ENCODE measurements at places on chromosomes 16 and 17.

DNA sequence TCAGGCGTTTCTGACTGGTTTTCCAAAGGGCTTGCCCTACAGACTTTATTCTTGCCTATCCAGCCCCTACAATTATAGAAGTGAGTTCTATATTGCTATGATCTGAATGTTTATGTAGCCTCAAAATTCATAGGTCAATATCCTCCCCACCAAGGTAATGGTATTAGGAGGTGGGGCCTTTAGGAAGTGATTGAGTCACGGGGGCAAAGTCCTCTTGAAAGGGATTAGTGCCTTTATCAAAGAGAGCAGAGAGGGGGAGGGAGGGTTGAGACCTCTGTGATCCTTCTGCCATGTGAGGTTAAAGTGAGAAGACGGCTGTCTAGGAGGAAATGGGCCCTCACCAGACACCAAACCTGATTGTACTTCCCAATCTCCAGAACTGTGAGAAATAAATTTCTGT, 931 bp upstream of the CPHXL start:
- no peak for DNase-seq

DNA sequence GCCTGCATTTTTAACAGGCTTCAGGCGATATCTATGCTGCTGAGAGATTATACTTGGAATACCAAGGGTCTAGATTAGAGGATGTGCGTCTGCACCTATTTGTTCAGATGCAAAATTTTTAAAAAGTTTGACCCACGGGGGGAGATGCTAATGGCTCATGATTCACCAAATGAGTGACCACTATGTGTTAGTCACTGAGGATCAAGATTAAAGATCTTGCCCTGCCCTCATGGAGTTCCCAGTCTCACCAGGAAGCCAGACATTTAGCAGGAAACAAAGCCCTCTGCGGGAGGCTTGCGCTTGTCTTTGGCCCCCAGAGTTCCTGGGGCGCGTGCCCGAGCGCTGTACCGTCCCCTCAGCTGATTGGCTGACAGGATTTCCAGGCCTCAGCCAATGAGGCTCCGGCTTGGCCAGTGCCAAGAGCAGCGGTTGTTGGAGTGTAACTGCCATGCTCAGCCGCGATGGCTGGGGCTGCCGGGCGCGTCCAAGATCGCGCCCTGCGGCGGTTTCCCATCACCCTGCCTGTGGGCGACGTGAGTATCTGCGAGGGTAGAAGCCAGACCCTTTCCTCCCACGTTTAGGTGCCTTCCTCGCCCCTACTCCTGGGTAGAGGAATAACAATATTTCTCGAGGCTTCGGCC, 4.5 kb upstream of the DDX19B start:
- no peak for DNase-seq

DNA sequence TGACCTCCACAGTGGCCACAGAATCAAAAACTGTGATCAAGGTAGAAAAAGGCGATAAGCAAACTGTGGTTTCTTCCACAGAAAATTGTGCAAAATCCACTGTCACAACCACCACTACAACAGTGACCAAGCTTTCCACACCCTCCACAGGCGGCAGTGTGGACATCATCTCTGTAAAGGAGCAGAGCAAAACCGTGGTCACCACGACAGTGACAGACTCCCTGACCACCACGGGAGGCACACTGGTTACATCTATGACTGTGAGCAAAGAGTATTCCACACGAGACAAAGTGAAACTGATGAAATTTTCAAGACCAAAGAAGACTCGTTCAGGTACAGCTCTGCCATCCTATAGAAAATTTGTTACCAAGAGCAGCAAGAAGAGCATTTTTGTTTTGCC, 83.6 kb downstream of the C17orf58 start:
- DNase-seq = no peak

DNA sequence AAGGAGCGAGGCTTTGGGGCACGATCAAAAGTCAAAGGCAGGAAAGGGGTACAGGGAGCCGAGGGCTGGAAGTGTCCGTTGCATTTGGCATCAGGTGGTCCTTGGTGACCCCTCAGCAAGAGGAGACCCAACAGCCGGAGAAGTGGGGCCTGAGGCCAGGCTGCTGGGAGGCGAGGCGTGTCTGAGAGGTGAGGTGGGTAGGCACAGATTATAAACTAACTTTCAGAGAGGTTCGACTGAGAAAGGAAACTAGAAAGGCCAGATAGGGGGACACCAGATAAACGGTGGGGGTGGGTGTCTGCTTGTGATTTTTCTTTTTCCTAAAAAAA, 3.6 kb downstream of the PECAM1 start:
- DNase-seq = no peak

DNA sequence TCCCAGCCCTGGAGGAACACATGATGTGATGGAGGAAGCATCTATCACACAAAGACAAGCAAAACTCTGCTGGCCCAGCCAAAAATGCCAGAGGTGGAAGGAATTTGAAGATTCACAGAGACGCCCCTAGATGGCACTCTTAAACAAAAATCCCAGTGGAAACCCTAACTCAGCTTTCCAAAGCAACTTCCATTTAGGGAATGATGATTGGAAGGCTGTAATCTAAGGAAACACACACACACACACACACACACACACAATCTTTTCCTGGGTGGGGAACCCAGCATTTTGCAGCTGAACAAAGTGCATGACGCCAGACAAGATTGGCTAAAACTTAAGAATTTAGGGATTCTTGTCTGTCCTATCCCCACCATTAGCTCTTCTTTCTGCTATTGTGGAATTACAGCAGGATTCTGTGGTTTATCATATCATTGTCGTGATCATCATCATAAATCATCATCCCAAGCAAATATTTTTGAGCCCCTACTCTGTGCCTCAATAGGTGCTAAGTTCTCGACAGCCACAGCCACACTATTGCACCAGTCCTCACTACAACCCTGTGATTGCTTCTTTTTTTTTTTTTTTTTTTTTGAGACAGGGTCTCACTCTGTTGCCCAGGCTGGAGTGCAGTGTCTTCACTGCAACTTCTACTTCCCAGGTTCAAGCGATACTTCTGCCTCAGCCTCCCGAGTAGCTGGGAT, 1.6 kb upstream of the LDAF1 start:
- DNase-seq = peak; percentile 40

GRCh38 chr16:15575293-15576049, 67.5 kb downstream of the MARF1 start:
- DNase-seq = no peak

DNA sequence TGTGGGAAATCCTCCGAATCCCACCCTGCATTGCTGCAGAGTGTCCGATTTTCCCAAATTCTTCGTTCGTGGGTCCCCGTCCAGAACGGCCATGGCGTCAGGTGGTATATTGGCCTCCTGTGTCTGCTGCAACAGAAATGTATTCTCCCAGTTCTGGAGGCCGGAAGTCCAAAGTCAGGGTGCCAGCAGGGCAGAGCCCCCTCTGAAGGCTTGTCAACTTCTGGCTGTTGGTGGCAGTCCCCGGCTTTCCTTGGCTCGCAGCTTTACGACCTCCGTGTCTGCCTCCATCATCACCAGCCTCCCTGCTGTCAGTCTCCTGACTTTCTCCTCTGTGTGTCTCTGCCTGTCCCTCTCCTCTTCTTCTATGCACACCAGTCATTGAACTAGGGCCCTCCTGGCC, 142.1 kb upstream of the FOXF1 start:
- no peak for DNase-seq

DNA sequence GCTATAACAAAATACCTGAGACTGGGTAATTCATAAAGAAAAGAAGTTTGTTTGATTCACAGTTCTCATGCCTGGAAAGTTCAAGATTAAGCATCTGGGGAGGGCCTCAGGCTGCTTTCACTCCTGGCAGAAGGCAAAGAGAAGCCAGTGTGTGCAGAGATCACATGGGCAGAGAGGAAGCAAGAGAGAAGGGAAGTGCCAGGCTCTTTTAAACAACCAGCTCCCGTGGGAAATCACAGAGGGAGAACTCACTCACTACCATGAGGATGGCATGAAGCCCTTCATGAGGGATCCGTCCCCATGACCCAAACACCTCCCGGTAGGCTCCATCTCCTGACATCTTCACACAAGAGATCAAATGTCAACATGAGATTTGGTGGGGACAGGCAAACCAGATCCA, 501.6 kb downstream of the MAF start:
- DNase-seq = no peak

DNA sequence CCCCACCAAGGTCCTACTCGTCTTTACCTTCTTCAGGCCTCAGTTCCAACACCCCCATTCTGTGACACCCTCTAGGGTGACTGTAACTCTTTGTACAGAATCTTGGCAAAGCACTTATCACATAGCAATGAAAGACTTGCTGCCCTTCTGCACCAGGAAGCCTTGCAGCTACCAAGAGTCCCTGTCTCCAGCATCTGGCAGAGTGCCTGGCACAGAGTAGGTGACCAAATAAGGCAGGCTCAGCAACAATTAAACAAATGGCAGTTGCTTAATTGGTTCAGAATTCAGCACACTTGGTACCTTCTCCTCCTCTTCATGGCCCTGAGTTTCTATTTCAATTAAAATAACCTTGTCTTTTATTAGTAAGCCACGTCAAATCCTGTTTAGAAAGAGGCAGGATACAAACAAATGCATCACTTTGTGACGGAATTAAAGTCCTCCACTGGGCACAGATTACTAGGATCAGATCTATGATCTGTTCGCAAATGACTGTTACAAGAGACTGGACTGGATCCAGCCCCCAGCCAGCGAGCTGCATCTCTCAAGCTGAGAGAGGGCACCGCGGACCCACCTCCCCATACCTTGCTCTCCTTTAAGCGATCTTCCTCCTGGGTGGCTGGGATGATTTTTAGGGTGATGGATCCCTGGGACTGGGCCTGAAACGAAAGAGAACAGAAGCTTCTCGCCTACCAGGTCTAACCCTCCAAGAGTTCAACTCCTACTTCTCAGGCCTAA, 9.4 kb downstream of the MPP3 start:
- no peak for DNase-seq

GRCh38 chr17:75508931-75509361, 6.4 kb downstream of the CASKIN2 start:
- DNase-seq = no peak

GRCh38 chr17:61442136-61442775, 10.0 kb upstream of the TBX4 start:
- no peak for DNase-seq

DNA sequence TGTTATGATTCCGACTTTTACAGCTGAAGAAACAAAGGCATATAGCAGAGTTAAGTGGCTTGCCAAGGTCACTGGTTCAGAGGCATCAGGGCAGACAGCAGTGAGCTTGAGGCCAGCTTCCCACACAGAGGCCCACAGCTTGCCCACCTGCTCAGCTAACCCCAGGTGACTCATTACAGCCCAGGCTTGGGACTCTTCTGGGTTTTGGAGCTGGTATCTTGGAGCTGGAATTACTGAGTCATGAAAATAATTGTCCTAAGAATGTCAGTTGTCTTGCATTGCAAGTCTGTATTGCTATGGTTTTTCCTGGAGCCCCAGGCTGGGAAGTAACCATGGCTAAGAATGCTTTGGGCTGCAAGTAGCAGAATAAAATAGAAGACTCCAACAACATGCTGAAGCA, 32.4 kb upstream of the IRX3 start:
- no peak for DNase-seq

GRCh38 chr16:58488531-58488930, 11.4 kb upstream of the NDRG4 start:
- no peak for DNase-seq

GRCh38 chr17:46949291-46950174, 26.6 kb downstream of the GOSR2 start:
- no peak for DNase-seq

- DNase-seq = no peak
These were observed 18.1 kb downstream of the ENDOV start for GRCh38 chr17:80432961-80433550.

DNA sequence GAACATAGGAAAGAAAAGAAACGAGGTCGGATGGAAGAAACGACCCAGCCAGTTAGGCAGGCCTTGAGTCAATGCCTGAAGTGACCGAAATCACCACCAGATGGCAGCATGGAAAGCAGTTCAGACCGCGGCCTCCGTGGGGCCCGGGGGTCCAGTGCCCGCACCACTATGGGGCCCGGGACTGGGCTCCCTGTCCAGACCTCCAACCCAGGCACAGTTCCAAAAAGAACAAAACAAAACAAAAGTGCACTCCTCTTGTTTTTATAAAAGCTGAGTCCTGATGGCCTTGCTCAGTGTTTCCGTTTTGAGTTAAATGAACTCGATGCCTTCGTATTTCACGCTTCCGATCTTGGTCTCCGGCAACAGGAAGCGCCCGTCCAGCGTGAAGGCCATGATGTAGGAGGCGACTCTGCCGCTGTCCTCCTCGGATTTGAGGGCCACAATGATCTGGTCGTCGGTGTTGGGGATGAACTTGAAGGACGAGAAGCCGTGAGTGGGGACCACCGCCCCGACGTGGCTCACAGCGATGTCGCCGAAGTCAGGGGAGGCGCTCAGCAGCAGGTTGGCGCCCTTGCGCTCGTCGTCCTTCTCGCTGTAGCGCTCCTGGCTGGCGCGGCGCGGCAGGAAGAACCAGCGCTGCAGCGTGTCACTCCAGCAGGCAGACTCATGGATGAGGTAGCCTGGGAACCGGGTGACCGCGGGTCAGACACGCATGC, 13.7 kb upstream of the LGALS3BP start:
- no peak for DNase-seq

GRCh38 chr17:50095626-50096037, 481 bp downstream of the PDK2 start:
- no peak for DNase-seq

- no peak for DNase-seq
These were observed 97.0 kb downstream of the WWOX start for GRCh38 chr16:78196502-78196901.

- no peak for DNase-seq
These were observed 72.2 kb downstream of the XPO6 start for GRCh38 chr16:28139530-28139929.

- DNase-seq = no peak
These were observed 17.8 kb downstream of the RAP1GAP2 start for GRCh38 chr17:2814049-2814448.

DNA sequence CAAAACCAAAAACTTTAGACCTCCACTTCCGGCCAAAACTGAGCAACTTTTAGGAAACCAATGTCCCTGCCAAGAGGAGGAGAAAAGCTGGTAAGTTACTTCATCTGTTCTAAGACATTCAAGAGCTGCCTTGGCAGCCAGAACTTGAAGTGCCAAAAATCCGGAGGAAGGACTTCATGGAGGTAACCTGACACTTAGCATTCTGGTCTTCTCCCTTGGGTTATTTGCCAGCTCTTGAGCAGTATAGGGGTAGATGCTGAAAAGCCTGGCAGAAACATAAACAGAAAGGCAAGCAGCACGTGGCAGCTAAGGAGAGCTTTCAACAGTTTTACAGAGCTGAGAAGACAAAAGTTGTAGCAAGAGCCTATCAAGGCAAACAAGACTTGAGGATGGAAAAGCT, 53.2 kb downstream of the CDYL2 start:
- DNase-seq = no peak

- DNase-seq = no peak
These were observed 4.5 kb downstream of the CD300C start for GRCh38 chr17:74541176-74542111.

GRCh38 chr16:88784074-88784855, 755 bp downstream of the PIEZO1 start:
- no peak for DNase-seq

GRCh38 chr16:68951991-68952877, 108.9 kb downstream of the TANGO6 start:
- DNase-seq = no peak

GRCh38 chr17:81345228-81346089, 49.8 kb upstream of the BAHCC1 start:
- peak; percentile 78 for DNase-seq
